ENCODE measurements at places on chromosomes 11 and 22.

DNA sequence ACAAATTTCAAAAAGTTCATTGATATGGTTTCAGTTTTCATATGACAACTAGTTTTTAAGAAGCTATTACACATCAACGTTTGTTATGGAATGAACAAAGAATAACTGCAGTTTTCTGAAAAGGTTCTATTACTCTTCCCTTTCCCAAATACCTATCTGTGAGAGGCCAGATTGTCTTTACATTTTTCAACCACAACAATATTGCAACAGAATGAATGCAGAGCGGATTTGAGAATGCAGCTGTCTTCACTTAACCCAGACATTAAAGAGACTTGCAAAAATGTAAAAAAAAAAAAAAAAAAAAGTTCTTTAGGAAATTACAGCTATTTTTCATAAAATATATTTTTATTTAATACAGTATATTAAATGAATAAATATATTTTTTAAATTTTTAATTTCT, 250.8 kb downstream of the DDX10 start:
- no peak for DNase-seq

DNA sequence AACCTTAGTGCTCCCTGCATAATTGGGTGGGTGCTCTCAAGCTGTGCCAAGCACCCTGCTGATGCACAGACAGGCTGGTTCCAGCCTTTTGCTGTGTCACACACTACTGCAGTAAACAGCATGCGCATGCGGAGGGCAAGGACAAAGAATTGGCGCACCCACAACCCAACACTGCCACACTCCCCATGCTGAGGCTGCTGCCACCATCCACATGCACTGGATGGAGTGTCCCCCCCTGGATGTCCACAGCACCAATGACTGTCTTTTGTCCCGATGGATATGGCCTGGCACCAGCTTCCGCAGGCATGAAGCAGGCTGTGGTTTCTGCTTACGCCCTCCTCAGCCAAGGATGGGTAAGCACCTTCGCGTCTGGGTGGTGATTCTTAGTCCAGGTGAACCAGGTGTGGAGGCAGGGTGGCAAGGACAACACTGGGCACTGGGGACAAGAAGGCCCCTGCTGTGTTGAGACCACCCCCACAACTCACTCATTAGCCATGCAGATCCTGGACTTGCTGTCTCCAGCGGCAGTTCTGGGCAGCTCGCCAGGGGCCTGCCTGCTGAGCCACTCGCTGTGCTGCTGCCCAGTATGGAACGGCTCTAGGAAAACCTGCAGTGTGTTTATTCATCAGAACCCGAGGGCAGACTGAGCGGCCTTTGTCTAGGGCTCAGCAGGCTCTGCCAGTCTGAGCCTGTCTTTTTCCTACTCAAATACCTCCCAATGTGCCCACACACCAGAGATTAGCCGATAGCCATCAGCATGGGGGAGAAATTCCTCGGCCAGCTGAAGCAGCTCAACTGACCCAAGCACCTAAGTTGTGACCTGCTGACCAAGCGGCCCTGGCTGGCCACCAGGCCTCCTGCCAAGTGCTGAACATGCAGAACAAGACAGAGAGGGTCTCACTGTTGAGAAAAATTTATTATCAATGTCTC, 8.2 kb upstream of the NAP1L4 start:
- DNase-seq, result peak; percentile 97

DNA sequence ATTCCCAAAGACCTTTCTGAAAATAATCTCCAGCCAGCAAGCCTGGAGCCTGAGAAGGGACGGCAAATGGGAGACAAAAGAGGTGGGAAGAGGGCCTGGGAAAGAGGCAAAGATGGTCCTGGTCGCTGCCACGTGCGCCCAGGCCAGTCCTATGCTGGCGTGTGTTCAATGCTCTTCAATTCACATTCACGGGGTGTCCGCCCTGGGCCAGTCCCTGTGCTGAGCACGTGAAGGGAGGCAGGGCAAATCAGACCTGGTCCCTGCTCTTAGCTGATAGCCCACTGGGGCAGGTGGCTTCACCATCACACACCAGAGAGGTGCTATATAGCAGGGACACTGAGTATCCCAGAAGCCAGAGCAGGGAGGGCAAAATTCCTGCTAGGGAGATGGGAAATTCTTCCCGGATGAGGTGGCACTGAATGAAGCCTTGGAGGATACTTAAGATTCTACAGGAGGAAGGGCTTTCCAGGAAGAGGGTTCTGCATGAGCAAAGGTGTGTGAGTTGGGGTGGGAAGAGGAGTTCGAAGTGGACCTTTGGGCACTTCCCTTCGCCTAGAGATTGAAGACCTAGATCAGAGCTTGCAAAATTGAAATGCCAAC, 148.2 kb downstream of the CHST1 start:
- no peak for DNase-seq

- peak; percentile 84 for DNase-seq
Measured at GRCh38 chr11:96393753-96394348, 4.0 kb downstream of the JRKL start.

DNA sequence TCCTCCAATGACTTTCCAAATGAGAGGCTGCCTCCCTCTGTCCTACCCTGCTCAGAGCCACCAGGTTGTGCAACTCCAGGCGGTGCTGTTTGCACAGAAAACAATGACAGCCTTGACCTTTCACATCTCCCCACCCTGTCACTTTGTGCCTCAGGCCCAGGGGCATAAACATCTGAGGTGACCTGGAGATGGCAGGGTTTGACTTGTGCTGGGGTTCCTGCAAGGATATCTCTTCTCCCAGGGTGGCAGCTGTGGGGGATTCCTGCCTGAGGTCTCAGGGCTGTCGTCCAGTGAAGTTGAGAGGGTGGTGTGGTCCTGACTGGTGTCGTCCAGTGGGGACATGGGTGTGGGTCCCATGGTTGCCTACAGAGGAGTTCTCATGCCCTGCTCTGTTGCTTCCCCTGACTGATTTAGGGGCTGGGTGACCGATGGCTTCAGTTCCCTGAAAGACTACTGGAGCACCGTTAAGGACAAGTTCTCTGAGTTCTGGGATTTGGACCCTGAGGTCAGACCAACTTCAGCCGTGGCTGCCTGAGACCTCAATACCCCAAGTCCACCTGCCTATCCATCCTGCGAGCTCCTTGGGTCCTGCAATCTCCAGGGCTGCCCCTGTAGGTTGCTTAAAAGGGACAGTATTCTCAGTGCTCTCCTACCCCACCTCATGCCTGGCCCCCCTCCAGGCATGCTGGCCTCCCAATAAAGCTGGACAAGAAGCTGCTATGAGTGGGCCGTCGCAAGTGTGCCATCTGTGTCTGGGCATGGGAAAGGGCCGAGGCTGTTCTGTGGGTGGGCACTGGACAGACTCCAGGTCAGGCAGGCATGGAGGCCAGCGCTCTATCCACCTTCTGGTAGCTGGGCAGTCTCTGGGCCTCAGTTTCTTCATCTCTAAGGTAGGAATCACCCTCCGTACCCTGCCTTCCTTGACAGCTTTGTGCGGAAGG, 2.9 kb downstream of the APOC3 start:
- no peak for DNase-seq

GRCh38 chr11:130439160-130439519, 9.3 kb upstream of the ADAMTS15 start:
- no peak for DNase-seq

DNA sequence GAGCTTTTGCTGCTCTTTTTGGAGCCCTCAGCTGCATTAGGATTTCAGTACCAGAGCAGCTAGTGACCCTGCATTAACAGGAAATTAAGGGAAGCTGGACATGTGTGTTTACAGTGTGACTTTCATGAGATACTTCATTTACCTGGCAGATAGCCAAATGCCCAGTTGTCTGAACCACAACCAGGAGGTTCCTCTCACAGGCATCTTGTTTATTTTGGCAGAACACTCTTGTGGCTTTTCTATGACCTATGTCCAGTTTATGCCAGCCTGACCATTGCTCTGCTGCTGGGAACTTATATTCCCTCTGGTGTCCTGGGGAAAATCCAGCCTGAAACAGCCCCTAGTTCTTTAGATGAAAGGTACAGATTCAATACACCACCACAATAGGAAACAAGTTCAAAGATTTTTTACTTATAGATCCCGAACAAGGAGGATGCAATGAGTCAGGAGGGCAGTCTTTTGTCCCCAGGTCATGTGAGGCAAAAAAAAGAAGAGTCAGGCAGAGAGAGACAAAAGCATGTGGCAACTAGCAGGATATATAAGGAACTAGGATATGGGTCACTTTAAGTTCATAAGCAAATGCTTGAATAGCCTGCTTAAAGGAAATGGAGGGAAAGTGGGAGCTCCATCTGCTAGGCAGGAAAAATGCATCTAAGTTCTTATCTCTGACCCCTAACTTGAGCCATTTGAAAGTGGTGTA, 379.3 kb downstream of the INSC start:
- no peak for DNase-seq

DNA sequence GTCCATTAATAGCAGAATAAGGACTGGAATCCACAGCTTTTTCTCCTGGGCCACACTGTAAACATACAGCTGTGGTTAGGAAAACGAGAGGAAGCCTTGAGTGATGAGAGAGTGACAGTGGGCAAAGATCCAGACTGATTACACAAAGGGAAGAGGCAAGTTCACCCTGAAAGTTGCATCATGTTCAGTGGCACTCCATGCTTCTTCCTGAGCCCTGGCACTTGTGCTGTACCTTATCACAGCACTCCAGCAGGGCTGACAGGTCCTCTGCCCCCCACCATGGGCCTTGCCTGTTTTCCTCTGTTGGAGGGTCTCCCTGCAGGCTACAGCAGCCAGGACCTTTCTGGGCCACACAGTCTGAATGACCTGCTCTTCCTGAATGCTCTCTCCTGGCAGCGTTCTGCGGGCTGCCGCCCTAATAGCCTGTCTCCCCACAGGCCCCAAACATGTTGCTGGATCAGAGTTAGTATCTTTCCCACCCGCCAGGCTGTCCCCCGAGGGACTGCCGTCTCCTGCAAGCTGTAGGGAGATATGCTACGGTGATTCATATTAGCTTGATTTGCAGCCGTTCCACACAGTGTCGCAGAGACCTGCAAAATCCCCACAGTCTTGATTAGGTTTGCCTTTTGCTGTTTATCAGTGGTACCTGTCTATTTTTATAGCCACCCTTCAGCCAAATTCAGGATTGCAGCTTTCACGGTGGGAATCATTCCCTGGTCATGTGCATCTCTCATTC, 60.2 kb downstream of the NTM start:
- DNase-seq, result no peak

Measured in hippocampal formation (tissue), 2 donors.